Cerebellum (tissue), 4 donors: ENCODE measurements at places on chromosomes 11 and 22.

GRCh38 chr11:104817973-104818372, 80.3 kb downstream of the CASP12 start:
- no peak for DNase-seq

DNA sequence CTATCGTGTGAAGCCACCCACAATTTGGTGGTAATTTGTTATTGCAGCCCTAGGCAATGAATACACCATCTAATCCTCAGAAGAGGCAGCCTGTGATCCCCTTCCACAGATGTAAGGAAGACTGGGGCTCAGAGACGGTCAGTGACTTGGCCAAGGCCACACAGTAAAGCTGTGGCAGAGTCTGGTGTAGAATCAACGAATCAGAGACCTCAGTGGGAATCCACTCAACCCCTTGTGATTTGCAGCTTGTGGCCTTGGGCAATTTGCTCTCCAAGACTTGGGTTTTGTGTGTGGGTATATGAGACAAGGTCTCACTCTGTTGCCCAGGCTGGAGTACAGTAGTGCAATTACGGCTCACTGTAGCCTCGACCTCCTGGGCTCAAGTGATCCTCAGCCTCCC, 1.9 kb downstream of the LGALS2 start:
- DNase-seq, result no peak

DNA sequence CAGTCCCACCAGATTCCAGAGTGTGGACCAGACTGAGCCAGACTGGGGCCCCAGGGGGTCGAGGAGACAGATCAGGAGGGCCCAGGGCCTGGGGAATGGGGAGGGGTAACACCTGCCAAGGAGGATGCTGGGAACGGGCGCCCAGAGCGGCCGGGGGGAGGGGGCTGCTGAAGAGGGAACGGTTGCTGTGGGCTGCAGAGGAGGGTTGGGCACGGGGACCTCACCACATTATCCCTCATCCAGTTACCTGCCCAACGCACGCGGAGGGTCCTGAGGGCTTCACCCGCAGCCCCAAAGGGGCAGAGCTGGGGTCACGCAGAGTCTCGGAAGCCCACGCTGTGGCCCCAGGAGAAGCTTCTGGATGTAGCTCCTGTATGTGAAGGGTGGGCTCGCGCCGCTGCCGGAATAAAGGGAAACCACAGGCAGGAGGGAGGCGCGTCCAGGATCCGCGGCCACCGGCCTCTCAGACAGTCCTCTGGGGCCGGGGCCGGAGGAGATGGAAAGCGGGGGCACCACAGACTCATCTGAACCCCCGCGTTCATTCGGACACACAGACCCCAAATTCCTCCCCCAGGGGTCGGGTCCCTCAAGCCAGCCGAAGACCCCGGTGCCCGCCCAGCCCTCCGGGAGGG, 866 bp upstream of the SELENOO start:
- no peak for DNase-seq

- no peak for DNase-seq
Observed at GRCh38 chr22:22894740-22895731, 7.4 kb downstream of the IGLL5 start.

GRCh38 chr11:12159351-12160099, 49.1 kb downstream of the MICAL2 start:
- no peak for DNase-seq

- DNase-seq, result no peak
Observed at GRCh38 chr11:123579482-123579812, 75.0 kb downstream of the SCN3B start.

DNA sequence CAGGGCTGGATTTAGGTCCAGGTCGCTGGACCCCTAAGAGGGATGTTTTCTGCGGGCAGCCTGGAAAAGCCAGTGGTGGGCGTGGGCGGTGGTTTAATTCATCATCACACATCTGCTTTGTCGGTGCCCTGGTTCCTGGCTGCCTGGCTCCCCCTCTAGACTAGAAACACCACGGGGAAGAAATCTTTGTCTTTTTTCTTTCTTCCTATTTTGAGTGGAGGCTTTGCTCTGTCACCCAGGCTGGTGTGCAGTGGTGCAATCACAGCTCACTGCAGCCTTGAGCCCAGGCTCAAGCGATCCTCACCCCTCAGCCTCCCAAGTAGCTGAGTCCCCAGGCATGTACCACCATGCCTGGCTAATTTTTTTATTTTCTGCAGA, 86.6 kb upstream of the LINC01488 start:
- no peak for DNase-seq

DNA sequence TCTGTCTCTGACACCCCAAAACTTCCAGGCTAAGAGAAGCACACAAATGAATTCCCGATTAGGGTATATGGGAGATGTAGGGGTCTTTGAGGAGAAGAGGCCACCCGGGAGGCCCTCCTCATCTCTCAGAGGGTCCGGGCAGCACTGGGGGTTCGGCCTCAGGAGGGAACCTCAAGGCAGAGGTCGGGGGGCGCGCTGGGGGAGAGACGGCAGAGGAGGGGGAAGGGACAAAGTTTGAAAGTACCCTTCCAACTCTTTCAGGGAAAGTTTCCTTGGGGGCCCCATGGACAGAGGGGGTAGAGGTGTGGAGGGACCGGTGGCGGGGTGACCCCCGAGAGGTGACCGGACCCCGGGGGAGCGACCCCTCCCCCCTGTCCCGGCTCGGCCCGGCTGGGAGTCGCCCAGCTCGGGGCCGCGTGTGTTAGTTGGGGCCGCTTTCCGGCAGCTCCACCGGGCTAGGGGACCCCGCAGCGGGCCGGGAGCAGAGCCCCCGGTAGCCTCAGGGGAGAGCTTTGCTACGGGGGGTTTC, 3.3 kb upstream of the GCAT start:
- DNase-seq, result no peak

DNA sequence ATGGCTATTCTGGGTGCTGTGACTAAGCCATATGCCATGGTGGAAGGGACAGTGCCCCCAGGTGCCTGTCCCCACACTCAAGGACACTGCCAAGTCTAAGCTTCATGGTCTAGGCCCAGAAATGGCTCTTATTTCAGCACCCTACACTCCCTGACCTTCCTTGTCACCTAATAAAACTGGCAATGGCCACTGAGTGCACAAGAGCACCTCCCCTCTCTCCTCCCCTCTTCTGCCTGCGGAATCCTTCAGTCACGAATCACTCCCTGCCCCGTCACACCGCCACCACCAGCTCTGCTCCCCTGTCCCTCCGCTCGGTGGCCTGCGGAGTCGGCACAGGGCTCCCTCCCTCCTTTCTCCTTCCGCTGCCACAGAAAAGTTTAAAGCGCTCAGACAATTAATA, 19.0 kb upstream of the LMO1 start:
- DNase-seq, result no peak

DNA sequence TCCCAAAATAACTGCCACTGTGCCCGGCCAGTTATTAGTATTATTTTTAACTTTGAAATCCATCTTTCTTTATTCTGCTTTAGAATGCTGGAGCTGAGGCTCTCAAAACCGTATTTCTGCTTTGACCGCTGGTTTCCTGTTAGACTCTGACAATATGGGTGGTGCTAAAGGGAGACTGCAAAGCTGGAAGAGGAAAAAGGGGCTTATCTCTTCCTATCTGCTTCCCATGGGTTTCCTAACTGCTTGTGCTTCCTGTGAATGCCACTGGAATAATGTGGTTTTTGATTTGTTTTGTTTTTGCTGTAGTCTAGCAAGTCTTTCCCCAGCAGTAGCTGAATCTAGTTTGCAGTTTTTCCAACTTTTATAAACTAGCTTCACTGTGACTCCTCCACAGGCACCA, 43.6 kb downstream of the XRRA1 start:
- no peak for DNase-seq

DNA sequence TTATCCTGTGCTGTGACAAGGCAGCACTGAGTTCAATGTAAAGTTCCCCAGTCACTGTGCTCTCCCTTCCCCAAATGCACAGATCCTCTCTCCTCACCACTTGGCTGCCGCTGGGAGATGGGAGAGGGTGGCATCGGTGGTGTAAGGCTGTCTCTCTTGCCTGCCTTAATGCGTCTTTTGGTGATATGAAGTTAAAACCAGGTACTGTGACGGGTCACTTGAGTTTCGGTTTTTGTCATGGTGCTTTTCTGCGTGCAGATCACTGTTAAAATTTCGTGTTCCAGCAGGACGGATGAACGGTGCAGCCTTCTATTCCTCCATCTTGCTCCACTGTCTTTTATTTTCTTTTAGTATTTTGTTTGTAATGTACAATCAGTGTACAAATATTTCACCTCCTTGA, 18.6 kb downstream of the GLB1L2 start:
- no peak for DNase-seq
